Activated CD4-positive, alpha-beta memory T cell treated with anti-CD3 and anti-CD28 coated beads for 36 hours (primary cell): ENCODE measurements at places on chromosomes 6 and 20.

- DNase-seq, result no peak
Observed at GRCh38 chr6:166703149-166703710, 76.2 kb upstream of the RPS6KA2 start.

- no peak for DNase-seq
Observed at GRCh38 chr6:135493218-135493961, 4.2 kb downstream of the AHI1 start.

DNA sequence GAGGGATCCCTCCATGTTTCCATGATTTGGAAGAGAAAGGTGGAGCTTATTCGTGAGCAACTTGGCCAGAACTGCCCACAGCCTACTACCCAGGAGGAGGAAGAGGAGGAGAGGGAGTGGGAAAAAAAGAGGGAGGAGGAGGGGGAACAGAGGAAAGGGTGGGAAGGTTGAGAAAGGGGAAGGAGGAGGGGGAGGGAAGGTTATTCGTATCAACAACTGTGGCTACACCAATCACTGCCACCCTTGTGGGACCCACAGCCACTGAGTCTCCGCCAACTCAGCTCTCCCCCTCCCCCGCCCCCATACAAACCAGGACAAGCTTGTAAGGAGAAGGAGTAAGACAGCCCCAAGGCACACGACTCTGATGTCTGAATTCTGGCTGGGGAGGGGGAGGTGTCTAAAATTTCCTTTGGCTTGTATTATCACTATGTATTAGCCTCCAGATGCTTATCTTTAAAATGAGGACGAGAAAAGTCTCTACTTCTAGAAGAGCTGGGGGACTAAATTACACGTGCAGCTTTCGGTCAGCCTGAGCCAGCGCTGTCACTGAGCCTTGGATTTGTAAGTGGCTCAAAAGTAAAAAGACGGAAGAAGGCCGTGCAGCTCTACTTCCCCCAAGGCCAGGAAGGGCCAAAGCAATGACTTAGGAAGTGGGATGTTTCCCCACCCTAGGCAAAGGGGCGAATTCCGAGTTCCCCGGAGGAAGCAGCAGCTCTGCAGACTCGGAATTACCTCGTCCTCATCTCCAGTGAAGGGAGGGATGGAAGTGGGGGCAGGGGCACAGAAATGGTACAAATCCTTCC lies 1.0 kb downstream of the FKBP1A start:
- DNase-seq, result peak; percentile 61

DNA sequence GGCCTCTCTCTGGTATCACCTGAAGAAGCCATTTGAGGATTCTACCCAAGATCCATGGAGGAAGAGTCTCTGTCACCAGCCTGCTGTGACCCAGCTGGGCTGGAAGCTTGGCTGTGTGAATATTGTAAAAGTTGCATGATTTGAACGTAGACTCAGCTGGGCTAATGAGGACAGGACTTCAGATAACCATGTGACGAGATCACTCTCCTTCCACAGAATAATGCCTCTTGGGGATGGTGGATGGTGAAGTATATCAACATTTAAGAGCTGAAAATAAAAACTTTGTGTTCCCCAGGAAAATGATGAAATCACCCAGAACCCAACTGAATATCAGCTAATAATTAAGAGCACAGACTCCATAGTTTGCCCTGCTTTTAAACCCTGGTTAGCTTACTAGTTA lies 427.9 kb downstream of the CD83 start:
- no peak for DNase-seq

- DNase-seq, result no peak
Observed at GRCh38 chr6:142258305-142258704, 43.5 kb upstream of the ADGRG6 start.

- DNase-seq, result no peak
Observed at GRCh38 chr6:106474466-106474865, 113.9 kb downstream of the CRYBG1 start.

GRCh38 chr6:132202574-132202973 lies 198.7 kb downstream of the MOXD1 start:
- DNase-seq, result no peak

DNA sequence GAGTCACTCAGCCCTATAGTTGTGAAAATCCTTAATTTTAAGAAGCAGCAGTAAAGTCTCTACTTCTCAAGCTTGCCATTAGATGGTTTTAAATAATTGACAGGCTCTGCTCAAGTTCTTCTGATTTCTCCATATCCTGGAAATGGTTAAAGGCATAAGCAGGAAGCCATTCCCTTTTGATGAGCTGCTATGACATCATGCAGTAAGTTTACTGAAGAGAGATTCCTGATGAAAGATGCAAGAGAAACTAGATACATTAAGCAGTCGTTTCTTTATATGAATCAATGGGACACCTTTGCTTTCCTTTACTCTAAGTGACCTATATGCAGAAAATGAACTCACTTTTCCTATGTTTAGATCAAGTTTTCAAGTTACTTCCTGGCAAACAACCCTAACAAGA lies 9.8 kb downstream of the POPDC3 start:
- no peak for DNase-seq

GRCh38 chr20:50347284-50348063 lies 156.8 kb downstream of the CEBPB start:
- DNase-seq, result no peak
